Islet precursor cell (in vitro differentiated cells): ENCODE measurements at places on chromosomes 6 and 20.

DNA sequence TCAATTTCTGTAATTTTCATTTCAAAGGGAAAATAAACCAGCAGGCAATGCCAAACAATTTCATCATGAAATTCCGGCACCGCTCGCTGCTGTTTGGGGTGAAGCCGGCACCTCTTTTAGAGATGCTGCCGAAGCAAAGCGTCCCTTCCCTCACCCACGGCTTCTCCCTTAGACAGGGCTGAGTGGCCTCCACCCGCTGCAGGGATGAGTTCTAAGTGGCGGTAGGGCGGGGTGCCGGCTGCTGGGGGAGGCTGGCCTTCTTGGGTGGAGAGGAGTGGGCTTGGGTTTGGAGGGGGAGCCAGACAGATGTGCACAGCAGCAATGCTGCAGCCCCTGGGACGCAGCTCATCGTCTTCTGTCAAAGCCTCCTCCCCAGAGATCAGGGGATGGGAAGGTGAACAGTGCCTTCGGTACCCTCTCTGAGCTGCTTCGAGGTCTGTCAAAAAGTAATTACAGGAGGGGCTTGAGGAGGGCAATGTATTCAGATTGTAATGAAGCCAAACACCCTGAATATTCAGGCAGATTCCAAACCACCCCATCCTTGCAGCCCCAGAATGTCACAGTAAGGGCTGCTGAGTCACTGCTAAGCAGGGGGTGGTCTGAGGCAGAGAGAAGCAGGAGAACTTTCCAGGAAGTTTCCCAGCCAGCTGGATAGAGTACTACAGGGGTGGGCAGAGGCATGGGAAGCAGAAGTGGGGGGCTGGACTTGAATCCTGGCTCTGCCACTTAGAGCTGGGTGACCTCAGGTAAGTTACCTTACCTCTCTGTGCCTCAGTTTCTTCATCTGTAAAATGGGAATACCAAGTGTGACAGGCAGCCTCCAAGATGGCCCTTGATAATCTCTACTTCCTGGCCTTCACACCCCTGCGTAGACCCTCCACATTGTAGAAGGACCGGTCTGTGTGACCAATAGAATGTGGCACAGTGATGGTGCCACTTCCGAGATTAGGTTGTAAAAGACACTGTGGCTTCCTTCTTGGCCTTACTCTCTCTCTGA lies 96.6 kb downstream of the SULF2 start:
- DNase-seq: no peak

- DNase-seq: peak; percentile 81
Measured at GRCh38 chr6:155495011-155495768, 39.6 kb upstream of the NOX3 start.

DNA sequence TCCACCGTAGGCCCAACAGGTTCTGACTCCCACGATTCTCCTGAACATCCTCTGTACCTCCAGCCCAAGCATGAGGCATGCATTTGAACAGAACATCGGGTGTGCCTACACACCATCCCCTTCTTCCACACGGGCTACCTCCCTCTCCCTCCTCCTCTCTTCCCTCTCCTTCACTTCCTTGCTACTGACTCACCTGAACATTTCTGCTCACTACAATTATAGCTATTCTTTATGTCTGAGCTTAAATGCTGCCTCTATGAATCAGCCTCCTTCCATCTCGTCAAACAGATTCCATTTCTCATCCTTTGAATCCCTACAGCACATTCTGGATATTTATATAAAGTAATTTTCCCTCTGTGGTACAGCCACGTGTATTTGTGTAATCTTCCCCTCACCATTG lies 71.4 kb upstream of the MYLIP start:
- no peak for DNase-seq

- DNase-seq: peak; percentile 83
Measured at GRCh38 chr20:6767536-6768227, at the start of gene BMP2. TSS of gene BMP2 (plus strand) at chr20:6767686. CDS start at chr20:6770127, 2,441 bp downstream.

DNA sequence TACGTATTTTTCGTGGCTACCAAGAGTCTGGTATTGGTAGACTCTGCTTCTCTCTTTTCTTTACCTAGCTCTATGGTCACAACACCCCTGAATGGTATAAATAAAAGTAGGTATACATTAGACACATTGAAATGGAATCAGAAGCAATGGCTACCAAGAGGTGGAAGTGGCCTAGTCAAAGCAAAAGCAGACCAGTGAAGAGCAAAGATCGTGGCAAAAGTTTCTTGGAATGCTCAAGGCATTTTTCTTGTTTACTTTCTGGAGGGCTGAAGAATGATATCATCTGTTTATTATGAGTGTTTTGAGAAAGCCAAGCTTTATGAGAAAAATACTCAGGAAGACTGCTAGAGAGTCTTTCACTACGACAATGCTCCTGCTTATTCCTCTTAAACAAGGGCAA lies 28.6 kb upstream of the MOCS1 start:
- DNase-seq: no peak

- no peak for DNase-seq
Measured at GRCh38 chr20:40984496-40984895, 44.1 kb upstream of the TOP1 start.

DNA sequence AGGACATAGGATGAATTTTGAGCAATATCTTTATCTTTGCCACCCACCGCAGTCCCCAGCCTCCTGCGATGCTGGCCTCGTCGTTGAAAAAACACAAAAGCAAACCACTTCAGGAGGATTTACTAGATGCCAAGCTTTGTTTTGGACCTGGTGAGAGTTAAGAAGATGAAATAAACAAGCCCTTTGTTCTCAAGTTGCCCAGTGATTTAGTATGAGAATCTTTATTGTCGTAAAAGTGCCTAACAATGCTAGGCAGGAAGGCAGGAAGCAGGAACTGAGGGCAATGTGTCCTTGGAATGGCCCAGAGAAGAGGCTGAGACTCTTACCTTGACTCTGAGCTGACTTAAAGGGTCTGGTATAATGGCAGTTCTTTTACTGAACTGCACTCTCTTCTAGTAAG lies 116.0 kb downstream of the TRMT11 start:
- no peak for DNase-seq

DNA sequence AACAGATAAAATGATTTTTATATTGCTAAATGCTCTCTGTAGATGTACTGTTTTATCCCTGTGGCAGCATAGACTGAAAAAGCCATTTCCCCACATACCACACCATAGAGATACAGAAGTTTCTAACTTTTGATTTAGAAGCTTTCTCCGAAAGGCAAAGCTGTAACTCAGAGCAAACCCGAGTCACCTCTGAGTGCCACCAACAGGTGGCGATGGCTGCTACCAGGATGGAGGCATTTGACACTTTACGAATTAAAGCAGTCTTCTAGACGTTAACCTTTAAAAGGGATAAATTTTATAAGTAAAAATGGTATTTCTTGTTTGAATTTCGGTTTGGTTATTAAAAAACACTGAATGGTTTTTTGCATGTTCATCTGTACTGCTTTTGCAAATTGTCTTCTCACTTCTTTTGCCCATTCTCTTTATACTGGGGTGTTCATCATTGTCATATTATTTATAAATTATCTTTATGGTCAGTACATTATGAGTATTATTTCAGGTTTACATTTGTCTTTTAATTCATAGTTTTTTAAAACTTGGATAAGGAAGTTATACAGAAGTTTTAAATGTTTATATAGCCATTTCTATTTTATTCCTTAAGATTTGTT lies 201.0 kb upstream of the CEP162 start:
- DNase-seq: peak; percentile 62

DNA sequence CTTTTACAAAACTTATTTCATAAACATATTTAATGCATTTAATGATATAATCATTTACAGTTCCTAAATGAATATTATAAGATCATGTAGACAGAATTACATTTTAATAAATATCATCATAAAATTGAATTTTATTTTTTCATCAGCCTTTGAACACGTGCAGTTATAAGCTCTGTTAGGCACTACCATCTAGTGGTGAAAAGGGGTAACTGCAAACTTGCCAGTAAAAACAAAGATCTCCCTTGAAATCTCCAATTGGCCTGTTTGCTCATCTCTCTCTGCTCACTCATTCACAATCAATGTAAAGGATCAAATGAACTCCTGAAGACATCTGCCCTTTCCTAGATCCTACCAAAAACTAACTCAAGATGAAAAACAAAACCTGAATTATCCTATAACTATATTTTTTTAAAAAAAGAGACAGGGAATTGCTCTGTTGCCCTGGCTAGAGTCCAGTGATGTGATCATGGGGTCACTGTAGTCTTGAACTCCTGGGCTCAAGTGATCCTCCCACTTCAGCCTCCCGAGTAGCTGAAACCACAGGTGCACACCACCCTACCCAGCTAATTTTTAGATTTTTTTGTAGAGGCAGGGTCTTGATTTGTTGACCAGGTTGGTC lies 31.7 kb downstream of the SAMHD1 start:
- no peak for DNase-seq

GRCh38 chr20:60202046-60202445 lies 243.8 kb downstream of the CDH26 start:
- peak; percentile 69 for DNase-seq
